NCI-H1105 treated with DMSO at 0.1 percent for 48 hours (cell line): ENCODE measurements at places on chromosomes 5 and 9.

DNA sequence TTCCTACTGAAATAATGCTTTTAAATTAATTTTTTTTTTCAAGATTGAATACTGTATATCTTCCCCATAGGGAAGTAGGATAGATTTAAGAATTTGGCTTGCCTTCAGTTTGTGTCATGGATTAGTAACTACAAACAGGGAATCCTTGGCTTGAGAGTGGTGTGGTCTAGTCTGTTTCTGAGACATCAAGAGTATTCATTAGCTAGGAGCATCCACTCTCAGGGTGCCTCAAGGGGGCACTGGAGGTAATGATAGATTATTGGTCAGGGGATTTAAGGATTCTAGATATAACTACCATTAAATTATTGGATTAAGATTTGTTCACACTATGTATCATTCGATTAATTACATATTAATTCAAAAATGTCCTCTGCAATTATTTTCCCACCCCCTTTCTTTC is 91.8 kb upstream of the TXNDC8 start:
- no peak for DNase-seq

- DNase-seq = no peak
Observed at GRCh38 chr9:127776195-127776923, 2.1 kb downstream of the SH2D3C start.

- DNase-seq = peak; percentile 63
Observed at GRCh38 chr5:141935538-141935937, 11.9 kb downstream of the DELE1 start.

GRCh38 chr5:58803056-58803455 is 220.2 kb downstream of the RAB3C start:
- no peak for DNase-seq

GRCh38 chr5:30659417-30659816 is 534.1 kb upstream of the CDH6 start:
- DNase-seq = no peak

GRCh38 chr9:130541533-130541932 is 37.8 kb upstream of the FUBP3 start:
- DNase-seq = no peak

GRCh38 chr5:1105350-1106265 is 6.3 kb downstream of the SLC12A7 start:
- DNase-seq = no peak

DNA sequence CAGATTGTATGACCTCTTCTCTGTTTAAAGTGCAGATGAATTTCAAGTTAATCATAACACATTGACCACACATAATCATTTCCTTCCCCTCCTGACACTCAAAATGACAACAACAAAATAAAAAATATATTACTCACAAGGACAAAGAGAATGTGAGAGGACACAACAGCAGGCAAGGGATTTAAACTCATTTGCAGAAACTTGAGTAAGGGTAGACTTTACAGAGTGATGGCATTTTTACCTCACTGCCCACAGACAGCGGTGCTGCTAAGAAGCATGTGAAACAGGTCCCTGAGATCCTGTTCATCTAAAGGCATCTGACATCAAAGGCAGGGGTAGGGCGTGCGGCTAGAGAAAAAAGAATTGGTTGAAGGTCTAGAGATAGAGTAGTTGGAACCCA is 99.0 kb downstream of the TRIM36 start:
- DNase-seq = no peak
